Stimulated activated CD8-positive, alpha-beta memory T cell treated with anti-CD3 and anti-CD28 coated beads, Interleukin-4, amount 100 ng/mL, for 4 hours (primary cell): ENCODE measurements at places on chromosomes 13 and 19.
A peak's percentile ranks its signal among the peaks of the same experiment; 100 is the strongest.

GRCh38 chr13:71118779-71119364 is 748.1 kb downstream of the DACH1 start:
- DNase-seq = no peak

GRCh38 chr13:81916461-81916860 is 1575.5 kb upstream of the SPRY2 start:
- no peak for DNase-seq

DNA sequence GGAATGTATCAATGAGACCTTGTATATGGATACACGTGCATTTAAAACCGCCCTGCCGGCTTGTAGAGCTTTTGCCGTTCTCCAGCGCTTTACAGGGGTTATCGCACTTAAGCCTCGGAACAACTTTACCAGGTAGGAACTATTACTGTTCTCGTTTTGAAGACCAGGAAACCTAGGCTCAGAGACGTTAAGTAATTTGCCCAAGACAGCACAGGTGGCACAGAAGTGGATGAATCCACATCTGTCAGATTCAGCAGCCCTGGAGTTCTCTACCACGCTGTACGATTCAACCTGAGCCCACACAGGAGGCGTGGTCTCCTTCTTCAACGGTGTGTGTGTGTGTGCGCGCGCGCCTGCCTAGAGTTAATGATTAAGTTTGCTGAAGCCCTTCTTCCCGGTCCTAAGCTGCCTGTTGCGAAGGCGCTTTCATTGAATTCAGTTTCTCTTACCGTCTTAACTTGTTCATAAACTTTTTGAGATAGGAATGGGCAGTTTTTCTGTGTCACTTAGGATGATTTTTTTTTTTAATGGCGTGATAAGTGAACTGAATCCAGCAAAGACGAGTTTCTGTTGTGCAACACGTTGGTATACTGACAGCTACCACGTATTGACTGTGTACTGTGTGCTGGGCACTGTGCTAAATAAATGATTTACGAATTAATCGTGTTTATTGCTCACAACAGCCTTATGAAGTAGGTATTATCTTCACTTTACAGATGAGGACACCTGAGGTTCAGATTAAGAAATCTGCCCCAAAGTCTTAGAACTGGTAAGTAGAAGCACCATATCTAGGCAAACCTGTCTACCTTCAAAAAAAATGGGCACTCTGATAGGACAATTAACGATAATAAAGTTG is 67.4 kb downstream of the KCNRG start:
- DNase-seq = peak; percentile 68

GRCh38 chr19:48122421-48122820 is 11.8 kb upstream of the PLA2G4C start:
- DNase-seq = no peak

DNA sequence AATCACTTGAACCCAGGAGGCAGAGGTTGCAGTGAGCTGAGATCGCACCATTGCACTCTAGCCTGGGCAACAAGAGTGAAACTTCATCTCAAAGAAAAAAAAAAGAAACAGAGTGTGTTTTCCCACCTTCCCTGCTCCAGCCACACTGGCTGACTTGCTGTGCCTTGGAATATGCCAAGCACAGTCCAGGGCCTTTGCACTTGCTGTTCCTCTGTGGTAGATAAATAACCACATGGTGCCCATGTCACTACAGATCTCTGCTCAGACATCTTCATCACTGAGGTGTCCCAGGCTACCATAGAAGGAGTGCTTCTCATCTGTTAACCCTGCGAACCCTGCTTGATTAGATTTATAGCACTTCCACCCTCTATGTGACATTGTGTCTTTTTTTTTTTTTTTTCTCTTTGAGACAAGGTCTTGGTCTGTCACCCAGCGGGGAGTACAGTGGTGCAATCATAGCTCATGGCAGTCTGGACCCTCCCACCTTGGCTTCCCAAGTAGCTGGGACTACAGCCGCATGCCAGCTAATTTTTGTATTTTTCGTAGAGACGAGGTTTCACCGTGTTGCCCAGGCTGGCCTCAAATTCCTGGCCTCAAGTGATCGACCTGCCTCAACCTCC is 10.4 kb downstream of the SMARCA4 start:
- DNase-seq = no peak

GRCh38 chr13:50905256-50905655 is 4.3 kb upstream of the RNASEH2B start:
- DNase-seq = no peak

DNA sequence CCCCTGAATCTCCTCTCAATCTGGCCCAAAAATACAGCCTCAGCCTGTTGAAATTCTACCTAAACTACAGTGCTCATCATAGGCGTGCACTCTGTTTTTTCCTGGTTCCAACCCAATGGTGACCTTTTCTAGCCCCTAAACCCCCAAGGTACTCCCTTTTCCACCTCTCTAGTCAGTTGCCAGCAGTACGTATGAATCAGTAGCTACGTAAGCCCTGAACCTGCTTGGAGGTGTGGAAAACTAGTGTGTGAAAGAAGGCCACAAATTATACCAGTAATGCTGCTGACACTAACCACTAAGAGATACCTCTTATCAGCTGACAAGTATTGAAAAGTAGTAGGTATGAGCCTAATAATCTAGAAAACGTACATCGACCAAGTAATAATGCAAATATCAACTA is 60.9 kb downstream of the FOXO1 start:
- no peak for DNase-seq

DNA sequence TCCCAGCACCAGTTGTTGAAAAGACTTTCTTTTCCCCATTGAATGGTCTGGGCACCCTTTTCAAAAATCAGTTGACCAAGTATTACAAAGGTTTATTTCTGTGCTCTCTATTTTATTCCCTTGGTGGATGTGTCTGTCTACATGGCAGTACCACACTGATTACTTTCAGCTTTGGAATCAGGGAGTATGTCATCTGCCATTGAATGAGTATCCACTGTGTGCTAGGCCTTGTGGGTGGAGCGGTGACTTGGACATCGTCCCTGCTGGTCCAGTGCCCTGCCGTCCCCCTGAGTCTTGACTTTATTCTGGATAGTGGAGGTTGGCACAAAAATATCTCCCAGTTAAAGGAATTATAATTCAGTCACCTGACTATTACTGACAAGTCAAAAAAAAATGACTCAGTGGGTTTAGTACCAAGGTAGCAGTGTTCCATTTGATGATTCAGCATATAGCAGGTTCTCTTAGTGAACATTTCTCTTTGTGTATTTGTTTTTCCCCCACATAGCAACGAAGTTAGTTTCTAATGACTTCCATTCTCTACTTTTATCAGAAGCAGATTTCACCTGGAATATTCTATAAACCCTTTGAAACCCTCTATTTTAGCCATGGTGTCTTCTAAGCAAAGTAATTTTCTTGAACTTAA is 3.9 kb downstream of the UPF3A start:
- no peak for DNase-seq

GRCh38 chr19:30362156-30362754 is 9.9 kb upstream of the ZNF536 start:
- no peak for DNase-seq

- DNase-seq = no peak
Observed at GRCh38 chr13:45695198-45695730, 6.9 kb upstream of the CBY2 start.

DNA sequence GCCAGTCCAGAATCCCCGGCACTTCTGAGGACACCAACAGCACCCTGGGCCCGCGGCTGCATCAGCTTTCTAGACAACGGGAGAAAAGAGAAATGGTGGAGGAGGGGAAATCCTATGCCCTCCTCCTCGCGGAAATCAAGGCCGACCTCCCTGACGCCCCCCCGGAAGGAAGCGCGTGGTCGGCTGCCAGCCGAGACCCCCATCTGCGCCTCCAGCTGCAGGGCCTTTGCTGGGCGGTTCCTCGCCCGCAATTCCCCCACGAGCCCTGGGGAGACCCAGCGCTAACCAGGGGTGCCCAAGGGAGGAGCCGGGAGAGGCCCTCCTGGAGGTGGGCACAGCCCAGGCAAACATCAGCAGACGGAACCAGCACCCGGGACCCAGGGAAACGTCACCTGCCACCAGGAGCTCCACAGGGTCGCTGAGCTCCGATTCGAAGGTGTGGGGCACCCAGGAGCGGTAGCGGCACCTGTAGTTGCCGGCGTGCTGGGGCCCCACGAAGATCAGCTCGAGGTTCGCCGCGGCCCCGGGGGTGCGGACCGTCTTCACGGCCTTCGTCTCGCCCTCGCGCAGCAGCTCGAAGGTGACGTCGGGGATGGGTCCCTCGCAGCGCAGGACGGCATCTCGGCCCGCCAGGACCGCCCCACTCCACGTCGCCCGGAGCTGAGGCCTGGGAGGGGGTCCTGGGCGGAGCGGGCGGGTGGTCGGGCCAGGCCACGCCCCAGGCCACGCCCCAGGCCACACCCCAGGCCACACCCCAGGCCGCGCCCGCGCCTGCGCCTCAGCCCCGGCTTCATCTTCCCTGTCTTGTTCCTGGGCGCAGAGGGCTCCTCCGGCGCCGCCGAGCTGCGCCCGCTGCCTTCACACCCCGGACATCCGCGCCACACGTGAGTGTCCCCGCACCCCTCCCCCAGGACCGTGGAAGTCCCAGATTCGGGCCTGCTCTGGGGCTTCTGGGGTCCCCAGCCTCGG is 6.0 kb downstream of the A1BG start:
- peak; percentile 35 for DNase-seq

GRCh38 chr13:80141123-80141849 is 199.6 kb downstream of the SPRY2 start:
- DNase-seq = no peak

DNA sequence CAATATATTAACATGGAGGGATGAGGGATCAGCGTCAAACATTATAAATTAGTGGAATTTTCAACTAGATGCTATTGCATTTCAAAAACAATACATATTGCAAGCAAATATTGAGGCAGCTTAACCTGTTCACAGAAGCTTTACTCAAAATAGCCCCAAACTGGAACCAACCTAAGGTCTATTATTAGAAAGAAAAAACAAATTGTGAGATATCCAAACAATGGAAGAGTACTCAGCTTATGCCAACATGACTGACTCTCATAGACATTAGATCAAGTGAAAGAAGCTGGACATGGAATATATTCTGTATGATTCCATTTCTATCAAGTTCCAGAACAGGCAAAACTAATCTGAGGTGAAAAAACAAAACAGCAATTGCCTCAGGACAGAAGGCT is 27.6 kb upstream of the NEK3 start:
- no peak for DNase-seq

DNA sequence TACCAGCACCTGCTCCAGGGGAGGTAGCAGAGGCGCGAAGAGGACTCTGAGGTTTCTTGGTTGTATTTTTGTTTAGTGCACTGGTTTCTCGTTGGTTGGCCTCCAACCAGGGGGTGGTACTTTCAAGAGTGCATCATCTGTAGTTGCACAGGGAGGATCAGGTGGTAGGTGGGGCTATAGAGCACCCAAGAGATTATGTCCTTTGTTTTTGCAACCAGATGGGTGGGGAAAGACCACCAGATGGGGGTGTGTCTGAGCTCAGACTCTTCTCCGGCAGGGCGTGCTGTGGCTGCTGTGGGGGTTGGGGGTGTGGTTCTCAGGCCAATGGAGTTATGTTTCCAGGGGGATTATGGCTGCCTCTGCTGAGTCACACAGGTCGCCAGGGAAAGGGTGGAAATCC is 254.4 kb upstream of the KLF12 start:
- DNase-seq = no peak

- no peak for DNase-seq
Observed at GRCh38 chr13:80297094-80297493, 43.8 kb downstream of the SPRY2 start.

- DNase-seq = no peak
Observed at GRCh38 chr19:45302416-45302815, 20.3 kb downstream of the CKM start.

- DNase-seq = no peak
Observed at GRCh38 chr13:44591316-44591715, 15.2 kb upstream of the TSC22D1 start.

DNA sequence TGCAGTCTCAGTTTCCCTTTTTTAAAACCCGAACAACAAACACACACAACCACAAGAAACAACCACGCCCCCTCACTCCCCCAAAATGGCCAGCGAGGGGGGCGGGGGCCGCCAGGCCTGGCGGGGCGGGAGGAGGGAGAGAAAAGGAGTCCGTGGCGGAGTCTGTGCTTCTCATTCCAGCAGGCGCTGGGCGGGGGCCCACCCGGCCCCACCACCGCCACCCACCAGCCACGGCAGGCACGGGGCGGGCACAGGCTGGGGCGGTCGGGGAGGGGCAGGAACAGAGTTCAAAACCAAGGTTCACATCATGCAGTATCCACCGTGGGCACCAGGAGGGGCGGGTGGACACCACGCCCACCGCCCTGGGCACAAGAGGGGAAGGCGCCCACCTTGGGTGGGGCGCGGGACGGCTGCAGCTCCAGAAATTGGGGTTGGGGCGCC is 12.9 kb downstream of the DPF1 start:
- no peak for DNase-seq

- no peak for DNase-seq
Observed at GRCh38 chr13:78029901-78030300, 111.3 kb upstream of the EDNRB start.

DNA sequence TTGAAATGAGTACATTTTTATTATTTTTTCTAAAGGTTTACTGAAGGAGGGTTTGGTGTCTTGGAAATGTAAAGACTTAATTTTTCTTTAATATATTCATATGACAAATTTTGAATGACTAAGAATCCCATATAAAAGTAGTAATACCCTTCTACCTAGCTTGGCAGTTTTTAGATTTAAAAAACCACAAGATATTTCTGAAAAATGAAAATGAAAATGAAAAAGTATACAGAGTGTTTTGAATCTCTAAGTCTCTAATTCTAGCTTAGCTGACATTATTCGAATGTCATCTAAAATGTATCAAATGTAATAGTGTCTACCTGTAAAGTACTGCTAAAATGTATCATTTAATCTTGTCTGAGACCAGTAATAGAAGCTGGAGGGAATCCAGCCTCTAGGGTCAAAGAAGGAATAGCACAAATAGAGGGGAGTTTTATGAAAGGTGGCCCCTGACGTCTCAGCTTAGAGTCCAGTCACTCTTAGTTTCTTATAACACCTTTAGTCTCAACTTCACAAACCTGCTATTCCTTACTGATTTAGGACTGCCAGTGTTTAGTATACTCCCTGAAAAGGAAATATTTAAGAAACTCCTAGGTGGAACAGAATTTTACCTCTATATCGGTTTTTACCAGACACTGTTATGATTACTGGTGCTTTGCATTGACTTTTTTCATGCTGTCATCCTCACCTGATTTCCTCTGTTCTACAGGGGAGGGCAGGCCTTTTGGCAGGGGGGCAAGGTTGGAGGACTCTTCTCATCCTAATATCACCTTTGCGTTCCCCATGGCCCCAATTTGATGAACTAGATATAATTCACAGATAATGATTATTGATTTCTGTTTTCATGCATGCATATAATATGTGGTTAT is 16.2 kb upstream of the MIR17HG start:
- no peak for DNase-seq

GRCh38 chr19:813219-814151 is 8.3 kb downstream of the PLPPR3 start:
- no peak for DNase-seq

DNA sequence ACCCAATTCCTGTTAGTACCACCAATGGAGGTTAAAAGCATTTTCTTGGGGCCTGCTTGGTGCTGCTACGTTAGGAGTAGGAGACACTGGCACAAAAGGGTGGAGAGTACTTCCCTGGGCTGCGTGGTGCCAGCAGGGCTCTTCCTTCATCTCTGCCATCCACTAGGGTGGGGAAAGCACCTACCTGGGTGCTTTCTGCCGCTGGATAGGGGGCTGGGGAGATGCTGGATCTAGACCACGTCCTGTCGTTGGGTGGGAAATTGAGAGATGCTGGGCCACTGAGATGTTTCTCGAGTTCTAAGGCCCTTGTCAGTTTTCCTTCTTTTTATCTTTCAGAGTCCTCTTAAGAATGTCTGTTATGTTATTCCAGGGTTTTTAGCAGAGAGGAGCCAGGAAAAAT is 6.7 kb upstream of the FCGBP start:
- no peak for DNase-seq
